ENCODE measurements at places on chromosomes 12 and 14.

- no peak for DNase-seq
These were observed 42.4 kb downstream of the ERH start for GRCh38 chr14:69355607-69356281.

DNA sequence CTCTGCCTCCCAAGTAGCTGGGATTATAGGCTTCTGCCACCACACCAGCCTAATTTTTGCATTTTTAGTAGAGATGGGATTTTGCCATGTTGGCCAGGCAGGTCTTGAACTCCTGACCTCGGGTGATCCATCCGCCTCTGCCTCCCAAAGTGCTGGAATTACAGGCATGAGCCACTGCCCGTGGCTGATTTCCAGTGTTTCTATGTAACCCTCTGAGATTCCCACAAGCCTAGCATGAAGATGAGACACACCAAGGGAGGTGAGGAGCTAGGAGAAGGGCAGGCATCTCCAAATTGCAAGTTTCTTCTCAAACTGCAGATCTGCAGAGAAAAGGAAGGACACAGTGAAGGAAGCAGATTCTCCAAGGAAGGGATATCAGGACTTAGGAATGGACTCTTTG, 125.0 kb downstream of the CACNA1C start:
- DNase-seq, result no peak

- DNase-seq, result peak; percentile 30
These were observed 82.5 kb downstream of the MED13L start for GRCh38 chr12:116194935-116195431.

GRCh38 chr14:26191671-26192070, 406.2 kb downstream of the NOVA1 start:
- DNase-seq, result no peak

DNA sequence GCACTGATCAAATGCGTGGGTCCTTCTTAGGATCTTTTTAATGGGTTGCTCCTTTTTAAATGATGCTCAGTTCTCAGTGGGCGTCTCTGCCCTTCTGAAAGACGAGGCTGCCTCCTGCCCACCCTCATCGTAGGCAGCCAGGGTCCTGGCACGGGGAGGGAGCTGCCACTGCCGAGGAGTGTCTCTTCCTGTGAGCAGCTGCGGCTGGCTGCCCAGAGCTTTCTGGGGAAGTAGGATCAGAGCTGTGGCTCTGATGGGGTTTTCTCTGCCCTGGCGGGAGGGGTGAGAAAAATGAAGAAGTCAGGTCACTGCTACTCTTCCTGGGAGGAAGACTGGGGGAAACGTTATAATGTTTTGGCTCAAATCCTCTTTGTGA, 31.1 kb upstream of the BEGAIN start:
- DNase-seq, result no peak

DNA sequence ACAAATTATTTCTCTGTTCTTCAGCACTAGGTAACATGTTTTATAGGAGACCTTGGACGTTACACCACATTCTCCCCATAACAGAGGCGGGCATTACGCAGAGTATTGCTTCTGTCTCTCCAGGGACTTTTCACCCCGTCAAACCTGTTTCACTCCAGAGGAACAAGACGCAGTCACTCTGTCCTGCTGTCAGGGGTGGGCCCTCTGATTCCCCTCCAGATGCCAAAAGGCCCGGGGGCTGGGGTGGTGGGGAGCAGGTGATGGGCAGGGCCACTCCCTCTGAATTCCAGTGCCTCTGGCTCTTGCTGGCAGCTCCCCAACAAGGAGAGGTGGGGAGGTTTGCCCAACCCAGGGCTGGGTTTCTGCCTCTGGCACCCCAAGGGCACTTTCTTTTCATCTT, 71.9 kb downstream of the NTF3 start:
- no peak for DNase-seq

DNA sequence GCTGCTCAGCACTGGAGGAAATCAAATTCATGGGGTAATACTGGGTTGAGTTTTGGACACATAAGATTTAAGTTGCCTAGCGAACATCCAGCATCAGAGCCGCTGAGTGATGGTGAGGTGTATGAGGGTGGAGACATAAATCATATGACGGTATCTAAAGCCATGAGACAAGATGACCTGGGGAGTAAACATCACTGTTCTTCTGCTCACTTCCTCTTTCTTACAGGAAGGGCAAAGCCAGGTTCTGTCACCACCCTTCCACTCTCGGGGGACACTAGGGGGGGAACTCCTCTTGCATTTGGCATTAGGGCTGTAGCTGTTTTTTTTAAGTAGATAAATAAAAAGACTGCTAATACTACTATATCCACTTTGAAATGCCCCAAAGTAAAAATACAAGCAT, 24.0 kb downstream of the PRDM4 start:
- no peak for DNase-seq

DNA sequence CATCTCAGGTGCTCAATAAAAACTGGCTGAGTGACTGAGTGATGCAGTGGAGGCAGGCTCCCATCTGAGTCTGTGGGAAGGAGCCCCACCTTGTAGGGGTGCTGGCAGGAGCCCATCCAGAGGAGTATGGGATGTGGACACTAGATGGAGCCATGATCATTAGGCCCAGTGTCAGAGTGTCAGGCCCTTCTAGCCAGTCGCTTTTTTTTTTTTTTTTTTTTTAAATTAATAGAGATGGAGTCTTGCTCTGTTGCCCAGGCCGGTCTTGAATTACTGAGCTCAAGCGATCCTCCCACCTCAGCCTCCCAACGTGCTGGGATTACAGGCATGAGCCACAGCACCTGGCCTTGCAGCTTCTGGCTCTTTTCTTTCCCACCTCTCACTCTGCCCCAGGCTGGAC, 11.5 kb downstream of the RITA1 start:
- peak; percentile 72 for DNase-seq

DNA sequence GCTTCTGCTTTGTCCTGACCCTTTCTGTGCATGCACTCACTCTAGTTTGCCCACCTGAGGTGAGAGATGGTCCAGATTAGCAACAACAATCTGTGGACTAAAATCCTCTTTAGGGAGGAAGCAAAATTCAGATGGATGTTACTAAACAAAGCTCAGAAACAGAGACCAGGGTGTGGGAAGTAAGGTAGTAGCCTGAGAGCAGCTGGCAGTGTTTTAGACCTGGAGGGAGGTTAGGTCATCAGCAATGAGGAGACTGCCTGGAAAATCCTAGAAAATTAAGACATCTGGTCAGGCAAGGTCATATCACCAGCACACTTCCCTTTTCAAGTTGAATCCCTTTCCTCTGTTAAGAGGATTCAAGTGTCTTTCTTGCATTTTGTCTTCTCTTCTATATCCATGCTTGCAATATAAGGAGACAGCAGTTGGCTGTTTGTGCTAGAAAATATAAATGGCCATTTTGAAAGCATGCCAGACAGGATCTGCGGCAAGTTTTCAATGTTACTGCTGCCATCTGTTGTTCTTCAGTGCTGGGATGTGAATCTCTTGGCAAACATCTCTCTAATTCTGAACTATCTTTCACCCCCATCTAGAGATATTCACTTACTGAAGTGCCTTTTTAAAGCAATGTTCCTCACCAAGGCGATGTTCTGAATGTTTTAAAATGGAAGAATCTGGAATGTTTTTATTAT, 266.4 kb downstream of the NAV3 start:
- DNase-seq, result no peak

DNA sequence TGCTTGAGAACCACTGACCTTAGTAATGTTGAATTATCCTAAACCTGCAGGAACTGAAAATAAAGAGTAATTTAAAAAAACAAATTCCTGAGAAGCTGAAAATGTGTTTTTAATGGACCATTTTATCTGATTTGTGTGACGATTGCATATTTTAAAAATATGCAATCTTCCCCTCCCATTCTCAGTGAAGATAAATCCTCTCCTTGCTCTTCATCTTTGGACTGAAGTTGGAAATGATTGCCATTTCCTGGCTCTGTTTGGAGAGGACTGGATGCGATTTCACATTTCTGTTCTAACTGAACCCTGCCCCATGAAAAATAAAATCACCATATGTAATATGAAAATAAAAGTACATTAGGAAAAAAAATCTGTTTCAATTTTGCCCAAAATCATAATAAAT, 216.3 kb downstream of the SLC6A15 start:
- DNase-seq, result no peak

- no peak for DNase-seq
These were observed 163.3 kb downstream of the TMTC3 start for GRCh38 chr12:88305254-88305890.

DNA sequence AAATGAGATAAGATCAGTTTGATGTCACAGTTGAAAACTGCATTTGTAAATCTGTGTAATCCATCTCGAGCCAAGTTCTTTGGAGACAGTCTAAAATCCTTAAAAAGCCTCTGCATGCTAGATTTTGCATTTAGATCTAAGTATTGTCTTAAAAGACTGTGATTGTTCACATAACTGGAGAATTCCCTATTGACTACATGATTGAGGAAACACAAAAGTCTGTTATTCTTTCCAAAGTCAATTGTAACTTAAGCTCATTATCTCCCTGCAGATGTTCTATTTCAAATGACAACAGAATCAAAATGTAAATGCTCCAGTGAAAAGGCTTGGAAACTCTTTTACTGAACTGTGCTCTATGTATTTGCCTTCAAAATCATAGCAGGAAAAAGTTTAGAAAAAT, 77.8 kb downstream of the MYF5 start:
- DNase-seq, result no peak

DNA sequence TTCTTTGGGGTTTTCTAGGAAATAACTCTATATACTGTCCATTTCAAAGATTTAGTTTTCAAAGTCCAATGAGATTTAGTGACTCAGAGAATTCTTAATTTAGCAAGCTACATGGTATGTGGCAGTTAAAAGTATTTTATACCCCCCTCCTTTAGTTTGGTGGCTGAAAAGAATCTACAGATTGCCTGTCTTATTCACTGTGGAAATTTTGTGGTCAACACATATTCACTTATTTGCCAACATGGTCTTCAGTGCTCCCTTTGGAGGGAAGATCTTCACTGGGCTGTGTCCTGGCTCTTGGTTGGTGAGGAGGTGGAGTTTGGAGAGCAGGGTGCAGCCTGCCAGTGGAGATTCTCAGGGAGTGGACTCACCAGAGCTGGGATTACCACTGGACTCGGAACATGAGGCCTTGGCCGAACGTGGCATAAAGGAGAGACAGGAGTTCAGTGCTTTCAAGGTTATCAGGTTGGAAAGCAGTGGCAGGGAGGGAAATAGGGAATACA, 39.8 kb downstream of the SAMD4A start:
- no peak for DNase-seq

DNA sequence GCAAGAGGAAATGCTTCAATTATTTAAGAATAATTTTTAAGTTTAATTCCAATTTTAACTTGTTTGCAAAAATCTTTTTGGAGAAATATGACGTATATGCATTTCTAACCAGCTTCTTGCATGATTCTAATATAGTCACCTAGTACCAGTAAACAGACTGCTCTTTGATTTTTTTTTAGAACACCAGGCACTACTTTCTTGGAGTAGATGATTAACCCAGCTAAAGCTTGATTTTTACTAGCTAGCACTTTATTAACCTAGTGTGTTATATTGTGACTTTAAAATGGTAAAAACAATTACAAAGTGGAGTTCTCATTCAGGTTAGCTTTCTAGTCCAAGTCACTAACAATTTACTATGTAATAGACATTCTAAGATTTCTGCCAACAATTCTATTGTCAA, 32.6 kb upstream of the FGD4 start:
- DNase-seq, result no peak

DNA sequence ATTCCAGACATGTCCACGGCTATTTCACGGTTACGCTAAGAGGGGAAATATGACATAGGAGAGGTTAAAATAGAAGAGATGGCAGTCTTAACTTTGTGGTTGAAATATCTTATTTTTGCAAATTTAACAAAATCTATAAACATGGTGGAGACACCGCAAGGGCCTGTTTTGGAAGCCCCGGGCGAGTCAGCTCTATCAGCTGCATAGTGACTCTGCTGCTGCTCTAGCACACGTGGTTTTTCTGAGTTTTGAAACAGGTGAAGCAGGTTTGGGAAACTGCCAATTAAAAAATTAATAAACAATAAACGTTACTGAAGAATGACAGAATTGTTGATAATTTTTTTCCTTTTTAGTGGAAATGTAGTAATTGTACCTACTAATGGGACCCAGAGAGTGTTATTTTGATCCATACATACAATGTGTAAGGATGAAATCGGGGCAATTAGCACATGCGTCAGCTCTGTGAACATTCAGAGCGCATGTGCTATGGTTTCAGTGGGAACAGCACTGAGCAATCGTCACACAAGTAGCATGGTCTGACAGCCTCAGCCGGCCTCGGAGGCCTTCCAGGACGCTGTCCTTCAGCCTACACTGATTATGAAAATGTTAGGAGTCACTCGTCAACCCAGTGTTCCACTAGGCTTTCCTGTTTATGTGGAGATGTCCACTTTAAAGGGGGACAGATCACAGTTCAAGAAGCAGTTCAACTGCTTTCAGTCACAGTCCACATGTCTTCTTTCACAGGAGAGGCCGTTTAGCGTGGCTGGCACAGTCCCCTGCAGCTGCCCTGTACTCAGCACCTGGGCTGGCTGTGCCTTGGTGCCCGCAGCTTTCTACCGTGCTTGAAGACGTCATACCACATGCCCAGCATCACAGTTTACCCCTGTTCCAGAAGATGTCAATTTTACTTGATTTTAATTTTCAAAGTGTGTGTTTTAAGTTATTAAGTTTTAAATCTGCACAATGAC, 51.8 kb downstream of the MOK start:
- DNase-seq, result no peak

DNA sequence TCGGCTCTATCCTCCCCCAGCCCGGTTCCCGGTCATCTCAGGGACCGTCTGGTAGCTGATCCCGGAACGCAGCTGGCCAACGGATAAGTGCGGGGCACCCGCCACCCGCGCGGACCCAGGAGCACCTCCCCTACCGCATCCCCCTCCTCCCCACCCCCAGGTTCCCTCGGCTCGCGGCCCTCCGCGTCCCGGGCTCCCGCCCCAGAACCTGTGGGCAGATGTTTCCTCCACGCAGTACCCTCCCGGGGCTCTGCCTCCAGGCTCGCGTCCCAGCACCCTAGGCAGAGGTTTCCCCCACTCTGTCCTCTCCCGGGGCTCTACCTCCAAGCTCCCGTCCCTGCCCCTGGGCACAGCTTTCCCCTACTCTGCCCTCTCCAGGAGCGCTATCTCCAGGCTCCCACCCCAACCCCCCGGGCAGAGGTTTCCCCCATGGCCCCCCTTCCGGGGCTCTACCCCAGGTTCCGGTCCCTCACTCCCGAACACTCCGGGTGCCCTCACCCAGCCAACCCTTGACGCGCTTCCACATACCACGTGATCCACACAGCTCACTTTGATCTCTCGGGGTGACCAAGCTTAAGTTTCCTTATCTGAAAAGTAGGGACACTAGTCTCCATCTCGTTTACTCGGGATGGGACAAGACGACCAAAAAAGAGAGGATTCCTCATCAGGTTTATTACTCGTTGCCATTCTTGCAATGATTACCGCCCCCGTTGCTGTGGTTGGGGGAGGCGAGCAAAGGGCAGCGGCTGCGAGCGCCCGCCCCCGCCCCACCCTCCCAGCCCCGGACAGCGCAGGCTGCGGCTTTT, at the start of gene CCDC38:
CCDC38 (minus strand) TSS at position 91 of the 806 bp plus-strand sequence. CDS start 6,105 bp downstream, outside the sequence.
- DNase-seq, result peak; percentile 82

GRCh38 chr12:68538726-68539614, 71.7 kb upstream of the RAP1B start:
- DNase-seq, result peak; percentile 76

Measured in CD4-positive, alpha-beta T cell treated with Interleukin-6 at 100 ng/mL for 8 hours (primary cell).